ENCODE measurements at places on chromosomes 16 and 17. TPM values are rescaled to one million over a fixed set of nuclear protein-coding genes. Genes with fewer than 3 reads are reported as not detected.
A peak's percentile ranks its signal among the peaks of the same experiment; 100 is the strongest.

The ANKFN1 gene
- not detected for total RNA-seq

The ZFPM1 gene
- 15.5 TPM for total RNA-seq

The HOXB5 gene
- not detected for total RNA-seq

DNA sequence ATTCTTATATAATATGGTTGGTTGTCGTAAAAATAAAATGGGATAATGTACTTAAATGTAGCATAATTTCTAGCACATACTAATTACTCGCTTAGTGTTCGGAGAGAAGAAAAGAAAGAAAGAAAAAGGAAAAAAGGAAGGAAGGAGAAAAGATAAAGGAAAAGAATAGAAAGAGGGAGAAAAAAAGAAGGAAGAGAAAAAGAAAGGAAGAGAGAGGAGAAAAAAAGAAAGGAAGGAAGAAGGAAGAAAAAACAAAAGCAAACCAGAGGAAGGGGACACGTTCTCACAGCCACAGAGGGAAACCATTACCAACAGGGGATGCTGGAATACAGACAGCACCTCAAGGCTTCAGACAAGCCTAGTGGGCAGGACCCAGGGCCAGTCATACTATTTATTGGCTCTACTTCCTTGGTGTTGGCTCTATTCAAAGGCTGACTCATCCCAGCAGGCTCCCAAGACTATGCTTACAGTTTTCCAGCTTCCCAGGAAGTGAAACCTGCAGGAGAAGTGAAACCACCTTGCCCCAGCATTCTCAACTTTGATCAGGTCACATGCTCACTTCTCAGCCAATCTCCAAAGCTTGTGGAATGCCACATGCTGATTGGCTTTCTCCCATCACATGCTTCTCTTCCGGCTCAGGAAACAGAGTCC, 273.5 kb upstream of the IRX5 start:
- no peak for DNase-seq

DNA sequence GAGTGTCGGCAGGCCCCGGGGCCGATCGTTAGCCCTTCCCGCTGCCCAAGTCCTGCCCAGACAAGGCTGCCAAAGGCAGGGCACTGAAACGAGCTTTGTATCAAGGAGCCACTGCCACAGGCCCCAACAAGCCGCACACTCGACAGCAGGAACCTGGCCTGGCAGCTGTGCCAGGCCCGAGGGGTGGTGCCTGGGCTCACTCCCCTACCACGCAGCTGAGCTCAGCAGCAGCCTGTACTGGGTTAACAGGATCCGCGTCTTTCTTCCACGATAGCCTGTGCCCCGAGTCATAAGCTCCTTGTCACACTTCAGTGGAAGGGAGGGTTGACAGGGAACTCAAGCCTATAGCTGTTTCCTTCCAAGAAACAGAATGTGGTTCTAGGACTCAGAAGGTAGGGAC, 87.9 kb downstream of the ABR start:
- no peak for DNase-seq

GRCh38 chr16:29710227-29711219, 31.5 kb downstream of the QPRT start:
- DNase-seq: no peak

GRCh38 chr17:77783991-77784820, 174.3 kb upstream of the TNRC6C start:
- peak; percentile 60 for DNase-seq

- no peak for DNase-seq
Measured at GRCh38 chr16:48511716-48512115, 98.3 kb downstream of the N4BP1 start.

The FOXO3B gene
- 2.1 TPM for total RNA-seq

The TSNAXIP1 gene
- not detected for total RNA-seq

The ARMC7 gene
- 7.0 TPM for total RNA-seq

- peak; percentile 57 for DNase-seq
Measured at GRCh38 chr17:64781014-64781756, 119.1 kb upstream of the SMURF2 start.

DNA sequence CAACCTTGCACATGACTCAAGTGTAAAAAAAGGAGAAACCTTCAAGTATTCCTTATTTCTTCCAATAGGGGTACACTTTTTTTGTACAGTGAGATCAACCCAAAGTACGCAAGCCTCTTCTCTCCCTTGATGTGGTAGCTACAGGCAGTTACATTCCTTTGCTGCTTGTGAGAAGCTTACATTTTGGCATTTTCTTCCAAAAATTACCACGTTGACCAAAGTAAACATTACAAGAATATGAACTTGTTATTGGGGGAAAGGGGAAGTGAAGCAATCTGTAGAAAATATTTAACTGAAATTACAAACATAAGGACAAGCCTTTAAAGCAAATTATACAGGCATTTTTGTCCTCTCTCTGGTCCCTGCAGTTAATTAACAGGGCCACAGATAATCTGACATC, 97.0 kb upstream of the TOB1 start:
- no peak for DNase-seq

DNA sequence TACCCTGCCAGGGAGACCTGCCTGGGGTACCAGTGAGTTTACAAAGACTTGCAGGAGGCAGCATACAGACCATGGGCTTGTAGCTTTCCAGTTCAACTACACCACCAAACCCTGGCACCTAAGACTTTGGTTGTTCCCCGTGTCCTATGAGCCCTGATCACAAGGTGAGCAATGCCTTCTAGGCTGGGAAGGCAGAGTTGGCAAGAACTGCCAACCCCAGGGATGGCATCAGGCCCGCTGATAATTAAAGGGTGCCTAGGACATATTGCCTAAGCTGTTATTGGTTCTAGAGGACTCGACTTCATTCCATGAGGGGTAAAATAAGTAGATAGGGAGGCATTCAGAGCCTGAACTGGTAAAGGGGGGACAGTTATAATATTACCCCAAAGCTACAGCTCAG, 41.3 kb downstream of the CDH13 start:
- no peak for DNase-seq

The TAOK2 gene
- total RNA-seq: 52.7 TPM

DNA sequence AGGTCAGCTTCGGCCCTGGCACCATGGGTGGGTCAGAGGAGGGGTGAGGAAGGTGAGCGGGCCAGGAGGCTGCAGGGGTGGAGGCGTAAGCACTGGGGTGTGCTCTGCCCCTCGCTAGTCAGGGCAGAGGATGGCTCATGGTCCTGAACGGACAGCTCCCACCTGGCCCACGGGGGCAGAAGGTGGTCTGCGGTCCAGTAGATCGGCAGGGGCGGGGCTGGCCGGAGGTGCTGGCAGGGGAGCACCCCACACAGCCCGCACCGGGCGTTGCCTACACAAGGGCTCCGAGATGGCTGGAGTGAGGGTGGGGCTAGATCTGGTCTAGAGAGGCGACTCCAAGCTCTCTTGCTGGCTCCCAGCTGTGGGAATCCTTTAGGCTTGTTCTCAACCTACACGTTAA, 8.2 kb downstream of the NPTX1 start:
- DNase-seq: no peak

- DNase-seq: peak; percentile 69
Measured at GRCh38 chr17:48816774-48817590, at the start of gene TTLL6. Gene TTLL6 (minus strand): TSS chr17:48817229. CDS start chr17:48817072, 157 bp downstream.

The PCGF2 gene
- 6.9 TPM for total RNA-seq

GRCh38 chr17:65438708-65439294, 122.6 kb downstream of the AXIN2 start:
- no peak for DNase-seq

- no peak for DNase-seq
Measured at GRCh38 chr16:72934636-72935403, 113.1 kb downstream of the ZFHX3 start.

The KRT16 gene
- total RNA-seq: not detected

The MT1H gene
- not detected for total RNA-seq

GRCh38 chr17:78923660-78924453, 1.3 kb downstream of the TIMP2 start:
- peak; percentile 55 for DNase-seq

DNA sequence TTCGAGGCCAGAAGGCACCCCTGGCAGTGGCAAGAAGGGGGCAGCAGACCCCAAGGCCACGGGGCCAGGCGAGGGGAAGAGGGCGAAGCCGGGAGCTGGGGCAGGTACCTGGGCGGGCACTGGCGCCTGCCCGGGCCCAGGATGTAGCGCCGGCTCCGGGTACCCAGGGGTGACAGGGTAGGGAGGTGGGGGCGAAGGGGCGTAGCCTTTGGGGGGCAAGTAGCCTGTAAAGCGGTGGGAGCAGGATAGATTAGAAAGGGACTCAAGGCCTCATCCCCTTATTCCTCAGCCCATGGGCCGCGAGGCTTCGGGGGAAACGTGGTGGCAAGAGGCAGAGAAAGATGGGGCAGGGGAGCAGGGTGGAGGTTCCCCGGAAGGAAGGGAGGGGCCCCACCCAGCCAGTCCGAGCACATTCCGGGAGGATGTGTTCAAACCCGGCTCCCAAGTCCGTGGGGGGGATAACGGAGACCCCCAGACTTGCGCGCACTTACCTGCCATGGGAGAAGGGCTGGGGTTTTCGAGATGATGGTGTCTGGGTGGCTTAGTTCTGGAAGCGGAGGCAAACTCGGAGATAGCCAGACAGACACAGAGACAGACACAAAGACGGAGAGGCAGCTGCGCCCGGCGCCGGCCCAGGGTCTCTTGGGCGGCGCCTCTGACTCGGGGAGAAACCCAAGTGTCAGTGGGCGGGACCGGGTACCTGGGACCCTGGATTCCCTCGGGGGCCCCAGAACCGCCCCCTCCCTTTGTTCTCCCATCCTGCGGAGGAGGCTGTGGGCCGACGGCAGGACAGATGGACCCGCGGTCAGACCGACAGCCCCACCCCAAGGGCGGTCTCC, 493 bp downstream of the PLSCR3 start:
- DNase-seq: no peak

The ADGRG3 gene
- total RNA-seq: 0.84 TPM

The FA2H gene
- total RNA-seq: not detected

- DNase-seq: no peak
Measured at GRCh38 chr16:8053437-8053836, 536.9 kb downstream of the TMEM114 start.

DNA sequence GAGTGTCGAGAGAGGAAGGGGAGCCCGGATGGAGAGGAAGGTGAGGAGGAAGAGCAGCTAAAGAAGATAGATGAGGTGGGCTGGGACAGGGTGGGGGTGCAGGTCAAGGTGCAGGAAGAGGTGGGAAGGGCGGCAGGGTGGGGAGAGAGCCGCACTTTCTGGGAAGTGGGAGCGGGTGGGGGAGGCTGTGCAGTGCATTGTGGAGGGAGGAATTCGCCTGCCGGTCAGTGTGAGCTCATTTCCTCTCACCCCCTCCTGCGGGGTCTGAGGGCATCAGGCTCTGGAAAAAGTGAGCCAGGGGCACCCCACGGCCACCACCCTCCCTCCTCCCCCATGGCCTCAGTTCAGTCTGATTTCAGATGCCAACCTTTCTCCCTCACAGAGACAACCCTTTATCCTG, 2.5 kb upstream of the ARHGAP23 start:
- DNase-seq: no peak

DNA sequence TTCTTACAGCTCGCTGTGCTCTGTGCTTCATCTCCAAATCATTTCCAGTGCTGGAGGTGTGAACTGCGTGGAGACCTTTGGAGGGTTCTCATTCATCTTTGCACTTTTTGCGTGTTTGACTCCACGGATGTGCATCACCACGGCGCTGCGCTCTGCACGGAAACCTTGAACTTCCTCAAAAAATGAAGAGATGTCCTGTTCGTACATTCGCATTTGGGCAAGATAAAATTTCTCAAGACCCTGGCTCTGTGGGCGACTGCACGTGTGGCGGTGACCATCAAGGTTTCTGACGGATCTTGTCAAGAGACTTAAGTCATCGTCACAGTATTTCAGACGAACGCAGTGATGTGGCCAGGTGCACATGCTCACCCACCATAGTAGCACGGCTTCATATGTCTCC, 10.3 kb upstream of the PVALEF start:
- no peak for DNase-seq
